ENCODE measurements at places on chromosomes 4 and X.

DNA sequence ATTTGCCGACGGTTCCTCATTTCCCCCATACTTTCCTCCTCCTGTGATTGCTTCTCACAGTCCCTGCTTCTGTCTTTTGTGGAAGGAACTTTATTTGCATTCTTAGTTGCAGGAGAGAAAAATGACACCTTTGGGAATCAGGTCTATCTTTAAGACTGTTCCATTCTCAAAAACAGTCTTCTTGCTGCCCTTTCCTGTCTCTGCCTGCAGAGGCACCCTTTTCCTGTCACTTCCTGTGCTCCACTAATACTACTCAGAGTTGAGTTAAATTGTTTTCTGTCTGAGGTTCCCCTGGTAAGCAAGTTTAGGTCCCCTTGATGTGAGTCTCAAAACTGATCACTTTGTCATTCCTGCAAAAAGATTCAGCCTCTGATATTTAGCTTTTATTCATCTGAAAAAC lies 208.8 kb upstream of the CLNK start:
- DNase-seq: no peak

GRCh38 chr4:6380746-6381410 lies 91.5 kb downstream of the PPP2R2C start:
- no peak for DNase-seq

DNA sequence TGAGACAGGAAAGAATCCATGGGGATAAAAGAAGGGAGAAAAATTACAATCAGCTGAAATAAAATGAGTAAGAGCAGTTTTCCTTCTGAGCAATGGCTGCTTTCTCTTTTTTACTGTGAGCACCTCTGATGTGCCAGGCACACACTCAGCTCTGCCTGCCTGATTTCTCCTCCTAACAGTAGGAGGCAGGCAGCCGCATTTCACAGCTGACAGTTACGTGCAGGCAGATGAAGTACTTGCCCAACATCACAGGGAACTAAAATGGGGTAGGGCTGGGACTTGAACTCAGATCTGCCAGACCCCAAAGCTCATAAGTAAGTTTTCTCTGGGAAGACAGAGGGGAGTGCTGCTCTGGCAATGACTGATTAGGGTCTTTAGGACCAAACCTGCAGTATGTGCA lies 54.6 kb downstream of the C4orf50 start:
- DNase-seq: no peak

DNA sequence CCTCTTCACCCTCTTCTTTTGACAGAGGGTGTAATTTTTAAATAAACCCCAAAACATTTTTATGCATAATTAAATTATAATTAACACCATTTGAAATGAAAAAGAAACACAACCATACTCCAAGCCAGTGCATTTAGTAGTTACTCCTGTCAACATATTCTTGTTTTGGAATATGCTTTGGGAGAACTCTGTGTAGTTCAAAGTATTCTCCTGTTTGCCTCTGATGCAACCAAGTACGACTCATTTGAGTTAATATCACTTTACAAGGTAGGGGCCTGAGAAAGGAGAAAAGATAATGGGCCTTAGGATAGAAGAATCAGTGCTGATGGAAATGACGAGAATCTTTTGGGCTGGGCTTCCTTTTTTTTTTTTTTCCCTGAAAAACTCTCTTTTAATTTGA lies 2.7 kb downstream of the PTPN13 start:
- DNase-seq: no peak

DNA sequence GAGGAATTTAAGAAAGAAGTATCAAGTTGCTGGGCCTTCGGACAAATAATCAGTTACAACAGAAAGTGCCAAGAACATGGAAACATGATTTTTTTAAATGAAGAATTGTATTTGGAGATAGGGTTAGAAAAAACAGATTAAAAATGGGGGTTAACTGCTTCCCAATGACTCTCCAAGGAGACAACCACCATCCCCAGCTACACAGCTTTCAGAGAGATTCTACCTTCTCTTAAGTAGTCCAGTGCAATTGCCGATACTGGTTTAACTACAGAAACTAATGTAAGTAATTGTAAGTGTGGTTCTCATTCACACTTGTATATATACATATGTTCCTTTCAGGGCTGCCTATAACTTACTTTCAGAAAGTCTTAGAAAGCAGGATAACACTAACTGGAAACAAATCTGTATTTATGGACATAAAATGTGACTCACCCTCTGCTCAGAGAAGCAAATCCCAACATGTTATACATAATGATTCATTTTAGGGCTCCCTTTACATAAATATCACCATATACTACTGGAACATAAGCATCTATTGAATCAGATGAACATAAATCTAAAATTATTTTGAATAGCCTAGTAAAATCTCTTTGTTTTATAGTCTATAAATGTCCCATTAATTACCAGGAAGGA lies 248.9 kb upstream of the UGT8 start:
- no peak for DNase-seq

- DNase-seq: no peak
Measured at GRCh38 chrX:134526399-134526798, 66.4 kb downstream of the HPRT1 start.

- DNase-seq: no peak
Measured at GRCh38 chr4:38752372-38752940, 30.3 kb downstream of the TLR10 start.

- DNase-seq: no peak
Measured at GRCh38 chr4:37993806-37994205, 33.6 kb downstream of the PTTG2 start.

- DNase-seq: no peak
Measured at GRCh38 chr4:126369076-126369475, 1054.3 kb downstream of the FAT4 start.

DNA sequence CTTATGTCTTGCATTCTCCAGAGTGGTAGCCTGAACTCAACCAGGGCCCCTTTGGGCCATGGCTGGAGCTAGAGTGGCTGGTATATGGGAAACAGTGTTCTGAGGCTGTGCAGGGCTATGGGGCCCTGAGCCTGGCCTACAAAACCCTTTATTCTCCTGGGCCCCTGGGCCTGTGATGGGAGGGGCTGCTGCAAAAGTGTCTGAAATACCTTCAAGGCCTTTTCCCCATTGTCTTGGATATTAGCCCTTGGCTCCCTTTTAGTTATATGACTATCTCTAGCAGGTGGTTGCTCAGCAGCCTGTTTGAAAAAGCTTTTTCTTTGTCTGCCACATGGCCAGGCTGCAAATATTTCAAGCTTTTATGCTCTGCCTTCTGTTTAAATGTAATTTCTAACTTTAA lies 22.5 kb downstream of the APOOL start:
- DNase-seq: no peak

DNA sequence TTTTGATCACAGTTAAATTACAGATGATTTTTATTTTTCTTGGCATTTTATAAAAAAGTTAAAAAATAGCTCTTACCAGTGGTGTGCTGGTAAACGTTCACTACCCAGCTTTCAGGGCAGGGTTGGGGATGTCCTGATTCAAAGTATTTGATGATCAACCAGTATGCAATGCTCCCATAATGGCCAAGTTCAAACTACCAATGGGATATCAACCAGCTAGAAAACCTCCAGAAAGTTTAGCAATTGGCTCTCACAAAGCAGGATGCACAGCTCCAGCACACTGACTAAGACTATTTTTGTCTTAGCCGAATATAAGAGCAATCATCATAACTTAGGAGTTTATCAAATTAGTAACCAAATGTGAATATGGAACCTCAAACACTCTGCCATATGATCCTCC lies 108.0 kb upstream of the PDE5A start:
- DNase-seq: no peak

DNA sequence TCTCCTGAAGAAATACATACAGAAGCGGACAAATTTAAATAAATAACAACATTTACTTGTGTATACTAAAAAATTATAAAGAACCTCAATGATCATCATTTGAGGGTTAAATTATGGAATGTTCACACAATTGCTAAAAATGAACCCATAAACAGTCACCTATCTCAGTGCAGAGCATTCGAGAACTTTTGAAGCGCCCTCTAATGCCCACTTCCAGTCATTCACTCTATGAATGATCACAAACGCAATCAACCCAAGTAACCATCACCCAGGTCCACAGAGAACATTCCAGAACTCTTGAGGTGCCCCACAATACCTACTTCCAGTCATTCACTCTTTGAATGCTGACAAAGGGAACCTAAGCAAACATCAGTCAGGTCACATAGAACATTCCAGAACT lies 103.5 kb upstream of the PLAC1 start:
- DNase-seq: no peak

GRCh38 chrX:48936429-48937053 lies 17.7 kb upstream of the PIM2 start:
- DNase-seq: no peak

- DNase-seq: no peak
Measured at GRCh38 chr4:72207196-72207595, 175.4 kb downstream of the NPFFR2 start.

GRCh38 chr4:101258883-101259282 lies 88.4 kb downstream of the PPP3CA start:
- no peak for DNase-seq

DNA sequence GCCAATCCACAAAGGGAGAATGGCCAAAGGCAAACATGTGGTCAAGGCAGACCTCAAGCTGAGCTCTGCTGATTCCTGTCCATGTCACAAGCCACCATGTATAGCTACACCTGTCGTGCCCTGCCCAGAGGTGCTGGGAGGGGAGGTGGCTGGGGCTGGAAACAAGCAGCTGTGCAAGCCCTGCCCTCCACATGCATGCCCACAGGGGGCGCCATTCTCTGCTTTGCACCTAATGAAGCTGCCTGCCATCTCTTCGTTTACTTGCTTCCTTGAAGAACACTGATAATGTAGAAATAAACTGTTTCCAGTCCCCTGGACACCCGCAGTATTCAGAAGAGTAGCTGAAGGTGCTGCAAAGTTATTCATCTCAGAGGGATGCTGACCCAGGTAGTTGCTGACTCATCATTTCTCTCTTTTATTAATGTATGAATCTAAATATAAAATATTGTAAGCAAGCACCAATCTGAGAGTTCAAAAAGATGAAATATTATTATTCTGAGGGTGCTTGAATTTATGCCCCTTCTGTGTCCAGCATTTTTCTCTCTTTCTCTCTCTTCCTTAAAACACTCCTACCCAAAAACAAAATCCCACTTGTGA lies 278.6 kb downstream of the ADGRA3 start:
- peak; percentile 5 for DNase-seq

DNA sequence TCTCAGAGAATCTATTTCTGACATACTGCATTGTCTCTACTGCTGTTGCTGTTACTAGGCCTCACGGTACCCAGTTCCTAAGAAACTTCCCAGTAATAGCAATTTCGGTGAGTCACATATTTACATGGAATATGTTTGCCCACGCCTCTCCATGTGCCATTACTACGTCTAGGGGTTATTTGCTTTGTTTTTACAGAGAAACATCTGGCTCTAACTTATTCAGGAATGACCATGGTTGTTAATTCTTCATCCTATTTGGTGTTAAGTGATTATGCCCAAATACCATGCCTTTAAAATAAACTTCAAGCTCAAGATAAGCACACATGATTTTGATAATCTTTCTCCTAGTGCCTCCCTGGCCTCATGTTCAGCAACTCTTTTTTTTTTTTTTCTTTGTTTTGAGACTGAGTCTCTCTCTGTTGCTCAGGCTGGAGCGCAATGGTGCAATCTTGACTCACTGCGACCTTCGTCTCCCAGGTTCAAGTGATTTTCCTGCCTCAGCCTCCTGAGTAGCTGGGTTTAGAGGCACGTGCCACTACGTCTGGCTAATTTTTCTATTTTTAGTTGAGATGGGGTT lies 101.0 kb upstream of the HS3ST1 start:
- no peak for DNase-seq

GRCh38 chr4:120691536-120691935 lies 231.0 kb downstream of the PRDM5 start:
- no peak for DNase-seq

DNA sequence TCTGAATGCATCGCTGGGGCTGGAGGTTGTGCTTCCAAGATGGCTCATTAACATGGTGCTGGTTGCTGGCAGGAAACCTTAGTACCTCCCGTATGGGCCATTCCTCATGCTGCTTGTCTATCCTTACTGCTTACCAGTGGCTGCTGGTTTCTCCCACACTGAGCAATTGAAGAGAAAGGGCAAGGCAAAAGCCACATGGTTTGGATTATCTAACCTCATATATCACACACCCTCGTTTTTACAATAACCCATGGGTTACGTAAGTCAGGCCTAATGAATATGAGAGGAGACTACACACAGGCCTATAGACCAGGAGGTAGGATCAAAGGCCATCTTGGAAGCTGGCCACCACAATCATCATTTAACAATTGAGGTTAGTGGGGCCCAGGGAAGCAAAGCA lies 141.8 kb upstream of the EDNRA start:
- DNase-seq: no peak

All from activated T-cell treated with anti-CD3 and anti-CD28 coated beads for 4 hours (primary cell).